ENCODE measurements at places on chromosomes 12 and 14. TPM values are rescaled to one million over a fixed set of nuclear protein-coding genes. Genes with fewer than 3 reads are reported as not detected.

The PHETA1 gene
- total RNA-seq, result 14.7 TPM

The LPAR5 gene
- total RNA-seq, result 6.8 TPM

The PTHLH gene
- 8.1 TPM for total RNA-seq

The CCDC177 gene
- total RNA-seq, result not detected

The MTRFR gene
- 9.9 TPM for total RNA-seq

The CLEC7A gene
- total RNA-seq, result 22.6 TPM

The DRAM1 gene
- 35.3 TPM for total RNA-seq

The YY1 gene
- 42.8 TPM for total RNA-seq

The TESPA1 gene
- not detected for total RNA-seq

The SIX6 gene
- total RNA-seq, result not detected

The FKBP4 gene
- 26.6 TPM for total RNA-seq

The AQP2 gene
- 3.0 TPM for total RNA-seq

The SPRYD4 gene
- 5.8 TPM for total RNA-seq

The RAD51AP1 gene
- total RNA-seq, result not detected
